NCI-H345 (cell line): ENCODE measurements at places on chromosomes 5 and 9.
A peak's percentile ranks its signal among the peaks of the same experiment; 100 is the strongest.

DNA sequence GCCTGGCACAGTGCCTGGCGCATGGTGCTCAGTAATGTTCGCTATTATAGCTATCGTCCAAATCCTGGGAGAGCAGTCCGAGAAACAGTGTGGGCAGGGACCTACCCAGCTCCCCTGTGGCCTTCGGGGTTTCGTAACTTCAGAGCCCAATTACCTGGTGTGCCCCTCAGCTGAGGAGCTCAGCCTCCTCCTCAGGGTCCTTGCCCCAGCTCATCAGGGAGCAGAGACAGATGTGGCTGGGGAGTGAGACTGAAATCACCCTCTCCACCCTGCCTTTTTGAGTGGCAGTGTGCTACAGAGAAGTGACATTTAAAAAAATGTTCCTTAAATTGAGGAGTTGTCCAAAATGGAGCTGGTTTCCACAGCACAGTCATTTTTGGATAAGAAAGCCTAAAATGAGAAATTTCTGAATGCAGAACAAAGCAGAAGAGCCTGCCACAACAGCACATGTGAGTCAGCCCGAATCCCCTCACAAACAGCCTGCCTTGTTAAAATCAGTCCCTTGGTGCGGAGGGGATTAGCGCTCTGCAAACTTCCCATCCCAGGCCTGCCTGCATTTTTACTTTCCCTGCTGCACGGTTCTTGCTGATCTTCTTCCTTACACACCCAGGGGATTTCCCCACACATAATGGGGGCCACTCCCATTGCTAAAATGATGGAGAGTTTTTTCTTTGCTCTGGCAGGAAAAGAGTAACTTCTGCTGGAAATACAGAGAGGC, 78.1 kb upstream of the PITX1 start:
- DNase-seq: no peak

GRCh38 chr5:142397178-142397577, 72.4 kb upstream of the SPRY4 start:
- no peak for DNase-seq

- DNase-seq: no peak
These were observed 72.5 kb downstream of the SEMA6A start for GRCh38 chr5:116502138-116502537.

- peak; percentile 66 for DNase-seq
These were observed 147.4 kb upstream of the GLRA1 start for GRCh38 chr5:152072091-152072490.

DNA sequence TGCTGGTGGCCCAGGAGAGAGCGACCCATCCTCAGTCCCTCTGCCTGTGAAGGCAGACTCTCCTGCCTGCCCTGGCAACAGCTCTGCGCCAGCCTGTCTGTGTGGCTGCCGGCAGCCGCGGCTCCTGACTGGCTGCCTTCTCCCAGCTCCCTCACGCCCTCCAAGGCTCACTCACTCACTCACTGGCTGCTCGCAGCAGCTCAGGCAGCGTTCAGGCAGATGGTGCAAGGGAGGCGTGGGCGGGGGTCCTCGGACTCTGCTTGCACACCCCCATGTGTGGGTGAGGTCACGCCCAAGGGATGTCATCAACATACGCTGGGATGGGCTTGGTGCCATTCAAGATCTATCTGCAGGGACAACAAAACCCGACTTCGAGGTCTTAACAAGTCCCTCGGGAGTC, 66.7 kb downstream of the DAB2IP start:
- no peak for DNase-seq

GRCh38 chr9:137293482-137294090, 8.5 kb downstream of the NRARP start:
- no peak for DNase-seq

- peak; percentile 43 for DNase-seq
These were observed at the start of gene PALM2AKAP2 for GRCh38 chr9:109779711-109780452. Gene PALM2AKAP2 (plus strand): TSS chr9:109780198. CDS start chr9:109780489, 291 bp downstream.

DNA sequence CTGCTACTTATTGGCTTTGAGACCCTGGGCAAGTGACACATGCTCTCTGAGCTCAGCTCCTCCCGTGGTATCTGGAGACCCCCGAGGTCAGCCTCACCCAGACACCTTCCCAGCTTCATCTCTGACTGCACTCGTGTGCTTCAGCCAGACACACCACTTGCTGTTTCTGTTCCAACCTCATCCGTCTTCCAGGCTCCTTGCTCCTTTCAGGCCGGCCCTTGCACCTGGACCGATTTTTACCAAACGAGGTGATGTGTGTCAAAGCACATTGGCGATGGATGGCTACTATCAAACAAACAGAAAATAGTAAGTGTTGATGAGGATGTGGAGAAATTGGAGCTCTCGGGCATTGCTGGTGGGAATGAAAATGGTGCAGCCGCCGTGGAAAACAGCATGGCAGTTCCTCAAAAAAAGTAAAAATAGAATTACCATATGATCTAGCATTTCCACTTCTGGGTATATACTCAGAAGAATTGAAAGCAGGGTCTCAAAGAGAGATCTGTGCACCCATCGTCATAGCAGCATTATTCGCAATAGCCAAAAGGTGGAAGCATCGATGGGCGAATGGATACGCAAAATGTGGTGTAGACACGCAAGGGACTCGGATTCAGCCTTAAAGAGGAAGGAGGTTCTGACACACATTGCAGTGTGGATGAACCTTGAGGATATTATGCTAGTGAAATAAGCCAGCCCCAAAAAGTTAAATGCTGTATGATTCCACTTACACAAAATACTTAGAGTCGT, 96.1 kb upstream of the IER5L start:
- DNase-seq: no peak
